ENCODE measurements at places on chromosomes 7 and 10.

- DNase-seq = no peak
Measured at GRCh38 chr7:36946401-36946739, 222.1 kb upstream of the AOAH start.

GRCh38 chr7:50704844-50705243 lies 77.9 kb downstream of the GRB10 start:
- no peak for DNase-seq

DNA sequence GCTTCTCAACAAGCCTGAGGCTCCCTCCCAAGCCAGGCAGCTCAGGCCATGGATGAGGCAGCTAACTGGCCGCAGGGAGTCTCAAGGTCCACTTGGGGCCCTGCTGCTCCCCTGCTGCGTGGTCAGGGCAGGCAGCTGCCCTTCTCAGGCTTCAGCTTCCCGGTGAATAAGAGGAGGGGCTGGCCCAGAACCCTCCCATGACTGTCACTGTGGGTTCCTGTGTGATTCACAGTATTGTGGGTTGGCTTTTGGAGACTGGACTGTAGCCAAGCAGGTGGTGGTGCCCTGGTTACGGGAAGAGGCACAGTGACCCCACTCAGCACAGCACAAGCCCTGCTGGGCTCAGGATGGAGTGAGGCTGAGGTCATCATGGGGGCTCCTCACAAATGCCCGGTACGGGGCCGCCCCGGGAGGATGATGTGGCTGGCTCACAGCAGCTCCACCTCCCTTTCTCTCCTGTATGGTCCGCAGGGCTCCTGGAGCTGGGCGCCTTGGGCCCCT lies 189.8 kb downstream of the HECW1 start:
- no peak for DNase-seq

DNA sequence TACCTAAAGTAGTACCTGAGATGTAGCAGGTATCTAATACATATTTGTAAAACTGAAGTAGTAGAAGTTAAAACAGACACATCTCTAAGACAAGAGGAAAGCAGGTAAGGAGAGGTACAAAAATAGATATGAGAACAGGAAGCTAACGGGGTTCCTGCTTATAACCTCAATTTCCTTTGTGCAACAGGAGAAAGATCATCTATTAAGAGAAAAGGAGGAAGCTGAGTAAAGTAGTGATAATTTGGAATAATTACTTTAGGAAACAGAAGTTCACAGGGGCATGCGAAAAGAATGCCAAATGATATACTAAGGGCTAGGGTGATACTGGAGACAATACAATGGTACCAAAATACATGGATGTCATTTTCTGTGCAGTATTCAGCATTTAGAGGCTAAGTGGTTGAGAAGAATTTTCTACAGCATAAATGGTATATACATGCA lies 108.7 kb downstream of the NRBF2 start:
- DNase-seq = no peak

DNA sequence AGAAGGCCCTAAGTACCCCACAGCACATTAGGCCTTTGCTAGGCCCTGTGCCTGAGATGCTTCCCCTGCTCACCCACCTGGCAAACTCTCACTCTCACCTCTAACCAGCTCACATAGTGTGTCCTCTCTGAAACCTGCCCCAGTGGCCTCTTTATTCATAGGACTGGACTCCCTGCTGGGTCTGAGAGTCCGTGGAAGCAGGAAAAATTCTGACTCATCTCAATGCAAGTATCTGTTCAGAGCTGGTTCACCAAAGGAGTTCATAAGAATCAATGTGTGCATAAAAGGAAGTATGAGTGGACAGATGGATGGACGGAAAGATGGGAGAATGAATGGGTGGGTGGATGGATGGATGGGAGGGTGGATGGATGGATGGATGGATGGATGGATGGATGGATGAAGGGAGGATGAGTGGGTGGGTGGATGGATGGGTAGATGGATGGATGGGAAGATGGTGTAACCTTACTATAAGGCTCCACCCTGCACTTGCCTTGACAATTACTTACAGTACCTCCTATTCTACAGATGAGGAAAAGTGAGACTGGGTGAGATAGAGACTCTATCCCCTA lies 111.2 kb upstream of the ZMIZ1 start:
- no peak for DNase-seq

DNA sequence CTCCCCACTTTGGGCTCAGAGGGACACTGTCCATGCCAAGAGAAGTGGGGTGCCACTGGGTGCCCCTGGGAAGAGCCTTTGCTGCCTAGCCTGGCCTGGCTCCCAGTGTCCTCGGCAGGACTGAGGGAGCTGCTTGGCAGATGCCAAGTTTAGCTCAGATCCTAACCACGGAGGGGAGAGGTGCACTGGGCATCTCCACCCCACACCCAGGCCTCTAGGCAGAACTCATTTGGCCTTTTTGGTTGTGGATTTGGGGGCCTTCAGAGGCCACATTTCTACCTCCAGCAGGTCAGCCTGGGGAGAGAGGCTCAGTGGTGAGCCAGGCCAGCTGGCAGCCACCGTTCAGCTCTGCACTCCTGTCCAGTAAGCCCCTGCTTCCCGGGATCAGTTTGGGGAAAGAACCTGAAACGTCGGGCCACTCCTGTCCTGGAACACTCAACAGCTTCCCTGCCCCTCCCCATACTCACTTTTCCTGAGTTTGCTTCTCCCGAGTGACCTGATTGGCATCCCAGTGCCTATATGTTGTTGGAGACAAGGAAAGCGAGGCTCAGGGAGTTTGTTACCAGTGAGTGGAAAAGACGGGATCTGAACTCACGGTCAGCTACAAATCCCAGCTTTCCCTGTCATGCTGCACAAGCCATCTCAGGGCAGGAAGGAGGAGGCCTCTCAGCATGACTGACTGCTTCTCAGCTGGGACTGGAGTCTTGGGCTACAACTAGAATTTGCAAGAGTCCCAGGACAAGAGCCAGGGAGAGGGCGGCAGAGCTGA lies 11.2 kb upstream of the CXCL12 start:
- DNase-seq = no peak

DNA sequence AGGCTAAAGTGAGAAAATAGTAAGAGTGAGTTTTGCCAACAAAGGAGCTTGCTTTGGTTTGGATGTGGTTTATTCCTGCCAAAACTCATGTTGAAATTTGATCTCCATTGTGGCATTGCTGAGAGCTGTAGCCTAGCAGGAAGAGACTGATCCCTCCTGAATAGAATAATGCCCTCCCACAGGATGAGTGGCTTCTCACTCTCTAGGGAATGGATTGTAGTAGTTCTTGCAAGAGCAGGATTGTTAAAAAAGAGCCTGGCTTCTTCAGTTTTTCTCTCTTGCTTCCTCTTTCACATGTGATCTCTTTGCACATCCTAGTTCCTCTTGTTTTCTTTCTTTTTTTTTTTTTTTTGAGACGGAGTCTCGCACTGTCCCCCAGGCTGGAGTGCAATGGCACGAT lies 34.4 kb downstream of the ASAH2 start:
- DNase-seq = peak; percentile 1

DNA sequence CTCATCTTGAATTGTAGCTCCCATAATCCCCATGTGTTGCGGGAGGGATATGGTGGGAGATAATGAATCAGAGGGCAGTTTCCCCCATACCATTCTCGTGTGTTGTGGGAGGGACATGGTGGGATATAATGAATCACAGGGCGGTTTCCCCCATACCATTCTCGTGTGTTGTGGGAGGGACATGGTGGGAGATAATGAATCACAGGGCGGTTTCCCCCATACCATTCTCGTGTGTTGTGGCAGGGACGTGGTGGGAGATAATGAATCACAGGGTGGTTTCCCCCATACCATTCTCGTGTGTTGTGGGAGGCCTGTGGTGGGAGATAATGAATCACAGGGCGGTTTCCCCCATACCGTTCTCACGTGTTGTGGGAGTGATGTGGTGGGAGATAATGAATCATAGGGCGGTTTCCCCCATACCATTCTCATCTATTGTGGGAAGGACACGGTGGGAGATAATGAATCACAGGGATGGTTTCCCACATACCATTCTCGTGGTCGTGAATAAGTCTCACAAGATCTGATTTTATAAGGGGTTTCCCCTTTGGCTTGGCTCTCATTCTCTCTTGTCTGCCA lies 271.0 kb downstream of the MAD1L1 start:
- no peak for DNase-seq

- DNase-seq = no peak
Measured at GRCh38 chr7:15915686-15916293, 229.3 kb upstream of the MEOX2 start.

GRCh38 chr7:92699966-92700514 lies 109.8 kb upstream of the FAM133B start:
- DNase-seq = no peak

GRCh38 chr7:69864274-69864673 lies 266.0 kb downstream of the AUTS2 start:
- DNase-seq = peak; percentile 89

GRCh38 chr7:93836116-93836515 lies 54.4 kb downstream of the TFPI2 start:
- no peak for DNase-seq

GRCh38 chr7:27167916-27168264 lies 2.6 kb upstream of the HOXA9 start:
- DNase-seq = no peak

Measured in NCI-H2081 treated with DMSO at 0.1 percent for 48 hours (cell line).